ENCODE measurements at places on chromosomes 16 and 17.
A peak's percentile ranks its signal among the peaks of the same experiment; 100 is the strongest.

GRCh38 chr17:43033948-43034881 lies 9.2 kb downstream of the RND2 start:
- no peak for DNase-seq

GRCh38 chr17:66627985-66628384 lies 206.9 kb upstream of the CACNG5 start:
- no peak for DNase-seq

- DNase-seq, result no peak
Observed at GRCh38 chr16:31190061-31190460, 10.1 kb downstream of the FUS start.

- DNase-seq, result no peak
Observed at GRCh38 chr17:73155410-73156165, 9.2 kb upstream of the SSTR2 start.

- DNase-seq, result no peak
Observed at GRCh38 chr17:29709866-29710519, 87.3 kb upstream of the CORO6 start.

DNA sequence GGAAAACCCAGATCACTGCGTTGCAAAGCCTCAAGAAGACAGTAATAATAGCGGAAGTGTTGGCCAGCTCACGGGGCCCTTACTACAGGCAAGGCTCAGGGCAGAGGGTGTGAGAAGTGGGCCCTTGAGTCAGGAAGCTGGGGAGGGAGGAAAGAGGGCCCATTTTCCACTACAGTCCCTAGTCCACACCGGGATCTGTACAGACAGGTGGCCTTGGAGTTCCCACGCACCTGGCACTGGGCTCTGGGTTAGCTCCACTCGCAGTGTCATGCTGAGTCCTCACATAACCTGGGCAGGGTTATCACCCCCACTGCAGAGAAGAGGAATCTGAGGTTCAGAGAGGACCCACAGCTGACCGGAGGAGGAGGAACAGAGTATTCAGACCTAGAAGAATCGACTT lies 16.8 kb upstream of the MTSS2 start:
- DNase-seq, result no peak

GRCh38 chr16:22903716-22904115 lies 89.8 kb downstream of the HS3ST2 start:
- no peak for DNase-seq

- peak; percentile 29 for DNase-seq
Observed at GRCh38 chr17:73591296-73592078, 52.8 kb downstream of the SDK2 start.

DNA sequence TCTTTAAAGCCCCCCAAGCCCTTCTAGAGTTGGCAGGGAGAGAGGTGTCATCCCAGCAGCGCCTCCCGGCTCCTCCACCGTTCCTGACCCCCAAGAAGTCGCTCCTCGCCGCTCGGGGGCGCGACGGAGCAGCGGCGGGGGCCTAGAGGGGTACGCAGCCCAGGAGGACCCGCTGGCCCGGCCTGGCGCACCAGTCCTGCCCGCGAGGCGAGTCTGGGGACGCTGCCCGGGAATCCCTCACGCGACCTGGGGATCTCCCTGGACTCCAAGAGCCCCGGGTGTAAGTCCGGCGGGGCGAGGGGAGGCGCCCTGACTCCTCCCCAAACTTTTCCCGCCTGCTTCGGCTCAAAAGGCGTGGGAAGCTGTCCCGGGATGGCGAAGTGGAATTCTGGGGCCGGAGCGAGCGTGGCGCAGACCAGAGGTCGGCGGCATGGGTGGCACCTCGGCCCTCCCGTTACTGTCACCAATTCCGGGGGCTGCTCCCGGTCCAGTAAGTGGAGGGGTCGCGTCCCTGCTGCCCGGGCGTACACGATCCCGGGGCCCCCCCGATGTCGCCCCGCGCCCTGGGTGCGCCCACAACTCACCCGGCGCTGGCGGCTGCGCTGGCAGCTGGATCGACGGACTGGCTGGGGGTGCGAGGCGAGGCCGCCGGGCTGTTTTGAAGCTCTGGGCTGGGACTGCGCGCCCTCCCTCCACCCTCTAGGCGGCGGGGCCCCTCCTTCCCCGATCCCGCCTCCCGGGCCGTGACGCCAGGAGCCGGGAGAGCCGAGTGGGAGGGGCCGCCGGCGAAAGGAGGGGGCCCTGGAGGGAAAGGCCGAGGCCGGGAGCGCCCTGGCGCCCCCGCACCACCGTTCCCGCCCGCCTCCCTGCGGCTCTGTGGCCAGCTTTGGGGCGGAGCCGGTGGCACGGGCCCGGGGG lies at the start of gene EMP2:
TSS of gene EMP2 (minus strand) at position 634 of the 918 bp plus-strand sequence. CDS start 32,981 bp downstream, outside the sequence.
- DNase-seq, result no peak

DNA sequence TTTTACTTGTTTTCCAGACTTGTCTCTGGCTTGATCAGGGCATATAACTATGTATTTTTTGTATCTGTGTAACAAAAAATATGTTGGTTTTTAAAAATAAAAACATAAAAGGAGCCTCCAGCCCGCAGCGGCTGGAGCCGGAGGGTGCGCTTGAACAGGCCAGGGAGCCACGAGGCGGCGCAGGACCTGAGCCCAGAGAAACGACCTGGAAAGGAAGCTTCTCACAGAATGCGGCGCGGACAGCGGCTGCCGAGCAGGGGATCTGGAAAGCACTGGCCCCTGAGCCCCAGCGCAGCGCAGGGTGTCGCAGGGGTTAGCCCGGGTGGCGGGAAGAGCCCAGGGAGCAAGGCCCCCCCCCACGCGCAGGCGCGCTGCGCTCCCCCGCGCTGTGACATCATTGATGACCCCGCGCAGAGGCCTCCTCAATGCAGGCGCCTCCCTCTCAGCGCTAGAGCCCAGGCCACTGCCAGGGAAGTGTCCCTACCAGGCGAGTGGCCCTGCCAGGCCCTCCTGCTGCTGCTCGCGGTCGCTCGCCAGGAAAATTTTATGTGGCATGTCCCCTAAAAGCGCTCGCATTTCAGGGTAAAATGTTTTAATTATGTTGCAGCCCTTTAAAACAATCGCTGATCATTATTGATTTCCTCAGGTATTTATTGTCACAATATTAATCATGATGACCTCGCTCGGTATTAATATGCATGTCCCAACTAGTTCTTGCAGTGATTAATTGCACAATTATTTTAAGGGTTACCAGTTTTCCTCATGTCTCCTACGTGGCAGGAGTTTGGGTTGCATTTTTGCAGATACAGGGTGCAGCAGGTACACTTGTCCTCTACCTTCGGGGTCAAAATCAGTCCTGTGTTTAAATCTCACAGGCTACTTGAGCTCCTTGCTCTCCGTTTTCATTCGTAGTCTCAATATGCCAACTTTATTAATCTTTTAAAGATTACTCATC lies 134.2 kb downstream of the USP22 start:
- peak; percentile 49 for DNase-seq

DNA sequence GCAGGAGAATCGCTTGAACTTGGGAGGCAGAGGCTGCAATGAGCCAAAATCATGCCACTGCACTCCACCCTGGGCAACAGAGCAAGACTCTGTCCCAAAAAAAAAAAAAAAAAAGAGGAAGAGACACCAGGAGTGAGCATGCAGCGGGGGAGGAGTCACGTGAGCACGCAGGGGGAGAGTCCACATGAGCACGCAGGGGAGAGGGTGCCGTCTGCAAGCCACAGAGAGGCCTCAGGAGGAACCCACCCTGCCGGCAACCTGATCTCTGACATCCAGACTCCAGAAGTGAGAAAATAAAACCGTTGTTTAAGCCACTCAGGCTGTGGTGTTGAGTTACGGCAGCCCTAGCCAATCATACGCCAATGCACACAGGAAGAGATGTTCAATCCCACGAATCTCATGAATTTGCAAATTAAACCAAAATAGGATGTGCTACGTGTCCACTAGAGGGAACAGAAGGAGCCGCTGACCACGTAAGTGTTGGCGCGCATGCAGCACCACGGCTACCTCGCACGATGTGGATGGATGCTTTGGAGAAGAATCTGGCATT lies 42.2 kb downstream of the CCDC57 start:
- no peak for DNase-seq

- no peak for DNase-seq
Observed at GRCh38 chr16:85869785-85870558, 29.0 kb upstream of the IRF8 start.

DNA sequence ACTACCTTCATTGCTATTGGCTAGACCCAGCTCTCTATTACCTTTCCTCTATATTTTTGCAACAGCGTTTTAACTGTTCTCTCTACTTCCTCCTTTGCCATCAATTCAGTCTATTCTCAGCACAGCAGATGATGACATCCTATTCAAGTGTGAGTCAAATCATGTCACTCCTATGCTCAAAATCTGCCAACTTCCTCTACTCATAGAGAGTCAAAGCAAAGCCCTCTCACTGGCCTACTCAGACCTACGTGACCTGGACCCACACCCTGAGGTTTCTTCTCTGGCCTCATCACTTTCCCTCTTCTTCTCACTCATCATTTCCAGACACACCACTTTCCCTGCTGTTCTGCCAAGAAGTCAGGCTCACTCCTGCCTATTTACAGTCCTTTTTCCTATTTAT lies 289.0 kb upstream of the AXIN2 start:
- no peak for DNase-seq

GRCh38 chr17:57900991-57901743 lies 51.3 kb upstream of the MRPS23 start:
- DNase-seq, result no peak

GRCh38 chr16:49704586-49705155 lies 151.2 kb downstream of the ZNF423 start:
- no peak for DNase-seq

- DNase-seq, result no peak
Observed at GRCh38 chr17:14202388-14203166, 34.1 kb downstream of the CDRT15 start.

GRCh38 chr17:79901131-79901530 lies 61.9 kb upstream of the CBX4 start:
- DNase-seq, result no peak

GRCh38 chr16:2253293-2253692 lies 1.9 kb upstream of the ECI1 start:
- DNase-seq, result no peak

DNA sequence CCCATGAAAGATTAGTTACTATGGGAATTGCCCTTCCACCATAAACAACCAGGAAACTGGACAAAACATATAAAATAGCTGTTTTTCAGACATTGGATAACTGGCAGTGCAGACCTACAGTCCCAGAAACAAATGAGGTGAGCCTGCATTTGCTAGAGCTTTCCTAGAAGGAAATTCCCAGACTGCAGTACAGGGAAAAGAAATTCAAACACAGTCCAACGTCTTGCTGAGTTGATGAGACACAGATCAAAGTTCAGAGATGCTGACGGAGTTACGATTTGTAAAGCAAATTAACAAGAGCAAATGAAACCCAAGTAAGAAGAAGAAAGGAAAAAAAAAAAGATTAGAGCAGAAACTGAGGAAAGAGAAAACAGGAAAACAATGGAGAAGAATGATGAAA lies 41.3 kb upstream of the MNT start:
- DNase-seq, result no peak

GRCh38 chr16:3112881-3113574 lies 642 bp downstream of the ZNF205 start:
- no peak for DNase-seq

GRCh38 chr17:77796176-77796860 lies 162.2 kb upstream of the TNRC6C start:
- no peak for DNase-seq

- no peak for DNase-seq
Observed at GRCh38 chr17:59093145-59093701, 13.5 kb downstream of the TRIM37 start.

- no peak for DNase-seq
Observed at GRCh38 chr17:79572136-79572925, 38.5 kb downstream of the RBFOX3 start.

- no peak for DNase-seq
Observed at GRCh38 chr16:51524555-51525373, 373.7 kb upstream of the SALL1 start.

DNA sequence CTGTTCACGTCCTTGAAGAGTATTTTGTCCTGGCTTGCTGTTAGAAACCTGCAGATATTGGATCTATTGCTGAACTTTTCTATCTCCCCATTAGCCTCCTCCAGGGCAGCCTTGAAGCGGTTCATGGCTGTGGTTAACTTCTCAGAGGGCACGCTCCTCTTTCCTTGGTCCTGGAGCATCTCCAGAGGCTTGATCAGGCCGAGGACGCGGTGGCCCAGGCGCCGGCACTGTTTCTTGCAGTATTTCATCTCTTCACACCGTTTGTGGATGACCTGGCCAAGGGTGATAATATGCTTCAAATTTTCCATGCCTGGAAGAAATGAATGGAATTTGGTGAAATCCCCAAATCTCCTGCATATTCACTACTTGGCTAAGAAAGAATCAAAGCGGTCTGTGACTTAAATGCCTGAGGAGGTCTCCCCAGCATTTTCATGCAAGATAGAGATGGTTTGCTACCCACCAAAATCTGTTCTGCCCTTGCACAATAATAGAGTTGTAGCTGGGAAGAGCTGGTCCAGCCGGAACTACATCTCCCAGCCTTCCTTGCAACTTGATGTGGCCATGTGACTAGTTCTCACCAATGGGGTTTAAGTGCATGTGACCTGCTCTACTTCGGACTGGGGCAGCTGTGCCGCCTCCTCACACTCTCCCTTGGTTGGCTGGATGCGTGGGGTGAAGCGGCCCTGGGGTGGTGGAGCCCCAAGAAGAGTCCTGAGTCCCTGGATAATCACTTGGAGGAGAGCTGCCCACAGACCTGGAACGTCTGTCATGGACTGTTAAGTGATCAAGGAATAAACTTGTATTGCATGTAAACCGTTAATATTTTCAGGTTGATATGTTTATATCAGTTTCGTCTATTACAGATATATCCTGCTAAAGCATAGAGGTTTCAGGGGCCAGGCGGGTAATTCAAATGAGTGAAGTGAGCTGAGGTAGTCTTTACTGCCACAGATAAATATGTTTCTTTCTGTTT lies 4.9 kb downstream of the MLKL start:
- no peak for DNase-seq

GRCh38 chr17:17112628-17113200 lies 70.5 kb downstream of the MPRIP start:
- no peak for DNase-seq

- DNase-seq, result no peak
Observed at GRCh38 chr17:76252040-76252954, 12.0 kb upstream of the RNF157 start.

DNA sequence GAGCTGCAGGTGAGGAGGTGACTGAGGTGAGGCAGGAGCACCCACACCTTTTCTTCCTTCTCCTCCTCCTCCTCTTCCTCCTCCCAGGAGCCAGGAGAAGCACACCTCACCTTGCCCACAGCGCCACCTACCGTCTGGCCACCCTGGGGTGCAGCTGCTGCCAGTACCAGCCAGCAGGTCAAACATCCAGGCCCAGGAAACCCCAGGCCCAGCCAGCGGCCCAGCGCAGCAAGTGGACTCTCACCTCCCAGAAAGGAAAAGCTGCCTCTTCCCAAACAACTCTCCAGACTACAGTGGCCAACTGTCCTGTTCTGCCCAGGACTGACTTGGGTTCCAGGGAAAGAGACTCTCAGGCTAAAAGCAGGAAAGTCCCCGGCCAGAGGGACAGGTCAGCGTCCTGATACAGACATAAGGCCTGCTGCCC lies 22.7 kb downstream of the PEMT start:
- DNase-seq, result no peak

DNA sequence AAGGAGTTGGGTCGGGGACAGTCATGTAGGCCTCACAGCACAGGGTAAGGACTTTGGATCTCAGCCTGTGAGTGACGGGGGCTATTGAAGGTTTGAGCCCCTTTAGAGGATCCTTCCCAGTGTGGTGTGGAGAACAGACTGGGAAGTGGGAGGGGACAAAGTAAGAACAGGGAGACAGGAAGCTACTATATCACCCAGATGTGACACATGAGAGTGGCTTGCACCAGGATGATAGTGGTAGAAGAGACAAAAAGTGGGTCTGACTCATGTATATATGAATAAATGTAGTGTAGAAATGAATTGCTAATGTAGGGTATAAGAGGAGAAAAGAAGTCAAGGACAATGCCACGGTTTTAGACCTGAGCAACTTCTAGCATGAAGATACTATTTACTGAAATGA lies 4.5 kb downstream of the NUP93 start:
- DNase-seq, result no peak

GRCh38 chr17:57439651-57440050 lies 183.3 kb downstream of the MSI2 start:
- no peak for DNase-seq
